Midbrain (tissue), 1 donor: ENCODE measurements at places on chromosomes 2 and 18.

DNA sequence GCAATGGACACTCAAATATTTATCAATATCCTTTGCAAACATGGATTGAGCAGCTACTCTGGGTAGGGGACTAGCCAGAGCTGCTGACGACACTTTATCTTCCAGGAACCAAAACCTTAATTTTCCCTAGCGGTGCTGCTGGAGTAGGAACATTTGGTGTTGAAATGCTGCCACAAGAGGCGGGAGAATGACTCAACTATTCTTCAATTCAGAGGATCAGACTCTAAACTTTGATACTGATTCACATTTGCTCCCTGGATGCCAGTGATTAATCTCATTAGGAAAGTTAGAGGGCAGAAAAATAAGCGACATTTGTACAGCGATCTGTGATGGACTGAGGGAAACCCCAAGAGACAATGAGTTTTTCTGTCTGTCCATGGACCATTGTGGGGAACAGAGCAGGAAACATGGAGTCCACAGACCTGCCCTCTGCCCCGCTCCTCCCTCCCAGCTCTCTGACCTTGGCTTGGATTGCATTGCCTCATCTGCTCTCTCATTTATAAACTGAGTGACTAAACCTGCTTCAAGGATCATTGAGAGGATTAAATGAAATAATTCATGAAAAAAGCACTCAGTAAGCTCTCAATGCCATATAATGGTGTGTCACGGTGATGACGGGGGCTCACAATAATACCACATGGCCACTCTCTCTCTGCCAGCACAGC is 12.6 kb upstream of the EPB41L3 start:
- DNase-seq, result no peak

DNA sequence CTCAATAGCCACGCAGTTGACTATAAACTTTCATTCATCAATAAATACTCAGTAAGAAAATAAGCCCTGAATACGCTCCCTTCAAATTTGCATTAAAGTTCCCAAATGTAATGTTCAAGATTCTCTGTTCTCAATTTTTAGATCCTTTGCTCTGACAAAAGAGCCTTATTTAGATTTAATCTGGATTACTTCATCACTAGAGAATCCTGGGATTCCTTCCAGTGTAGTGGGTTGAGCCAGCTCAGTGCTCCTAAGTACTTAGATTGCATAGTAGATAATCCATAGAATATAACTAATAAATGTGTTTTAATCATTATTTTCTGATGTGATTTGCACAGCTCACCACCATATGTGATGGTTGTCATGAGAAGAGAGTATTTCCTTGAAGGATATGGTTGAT is 1286.2 kb downstream of the SUCLG1 start:
- DNase-seq, result no peak

DNA sequence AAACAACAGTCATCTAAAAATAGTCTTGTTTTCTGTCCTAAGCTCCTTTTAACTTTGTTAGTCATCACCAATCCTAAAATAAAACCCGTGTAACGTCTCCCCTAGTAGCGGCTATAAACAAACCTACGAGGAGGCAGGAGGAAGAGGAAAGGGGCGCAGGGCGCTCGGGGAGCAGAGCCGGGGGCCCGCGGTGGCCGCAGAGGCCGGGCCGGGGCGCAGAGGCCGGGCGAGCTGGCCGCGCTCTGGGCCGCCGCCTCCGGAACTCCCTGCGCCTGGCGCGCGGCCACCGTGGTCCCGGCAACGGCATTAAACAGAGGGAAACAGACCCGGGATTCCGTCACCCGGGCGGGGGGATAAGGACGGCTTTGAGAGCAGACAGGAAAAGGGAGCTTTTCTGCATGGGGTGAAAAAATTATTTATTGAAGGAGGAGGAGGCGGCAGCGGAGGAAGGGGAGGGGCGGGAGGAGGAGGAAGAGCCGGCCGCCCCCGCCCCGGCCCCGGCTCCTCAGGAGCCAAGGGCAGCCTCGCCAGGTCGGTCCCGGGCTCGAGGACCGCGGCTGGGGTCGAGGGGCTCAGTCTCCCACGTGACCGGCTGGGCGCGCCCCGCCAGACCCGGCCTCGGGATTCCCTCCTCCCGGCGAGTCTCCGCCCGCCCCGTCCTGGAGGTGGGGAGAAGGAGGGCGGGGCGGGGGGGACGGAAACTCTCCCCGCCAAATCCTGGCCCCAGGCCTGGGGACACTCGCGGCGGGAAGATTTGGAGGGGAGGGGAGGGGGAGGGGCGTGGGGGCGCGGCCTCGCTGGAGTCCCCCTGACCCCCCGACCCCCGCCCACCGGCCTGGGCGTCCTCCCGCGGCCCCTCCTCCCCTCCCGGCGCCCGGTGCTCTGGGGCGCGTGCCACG is 1.8 kb upstream of the NFATC1 start:
- peak; percentile 54 for DNase-seq

DNA sequence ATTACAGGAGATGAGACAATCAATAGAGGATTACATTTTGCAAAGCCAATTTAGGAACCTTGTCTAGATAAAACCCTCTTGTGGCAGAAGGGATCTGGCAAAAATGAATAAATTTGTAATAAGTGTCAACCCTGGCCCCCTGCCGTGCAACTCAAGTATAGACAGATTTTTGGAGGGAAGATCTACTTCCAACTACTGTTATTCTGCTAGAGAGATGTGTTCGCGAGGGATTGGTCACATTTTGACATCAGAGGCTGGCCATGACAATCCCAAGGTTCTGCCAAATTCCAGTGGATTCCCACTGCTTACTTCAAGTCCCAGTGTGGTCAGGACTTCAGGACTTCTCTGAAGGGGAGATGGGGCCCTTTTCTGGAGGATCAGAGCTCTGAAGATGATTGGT is 192.6 kb downstream of the SH3RF3 start:
- DNase-seq, result no peak

- DNase-seq, result no peak
These were observed 7.1 kb downstream of the MREG start for GRCh38 chr2:216006164-216006663.

- DNase-seq, result no peak
These were observed 232.1 kb downstream of the PRKCE start for GRCh38 chr2:45883603-45884000.

GRCh38 chr2:67142071-67142470 is 255.1 kb upstream of the ETAA1 start:
- DNase-seq, result no peak

DNA sequence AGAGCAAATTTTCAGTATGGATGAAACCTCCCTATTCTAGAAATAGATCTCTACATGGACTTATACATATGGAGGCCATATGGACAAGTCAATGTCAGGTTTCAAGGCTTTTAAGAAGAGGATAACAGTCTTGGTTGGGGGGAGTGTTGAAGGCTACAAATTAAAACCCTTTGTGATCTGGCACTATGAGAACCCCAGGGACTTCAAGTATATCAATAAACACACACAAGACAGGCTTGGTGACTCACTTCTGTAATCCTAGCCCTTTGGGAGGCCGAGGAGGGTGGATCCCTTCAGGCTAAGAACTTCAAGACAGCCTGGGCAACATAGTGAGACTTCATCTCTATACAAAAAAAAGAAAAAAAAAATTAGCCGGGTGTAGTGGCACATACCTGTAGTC is 127.2 kb upstream of the SP5 start:
- DNase-seq, result no peak

- DNase-seq, result peak; percentile 36
These were observed 750 bp upstream of the RMP24 start for GRCh38 chr18:35971661-35972196.

DNA sequence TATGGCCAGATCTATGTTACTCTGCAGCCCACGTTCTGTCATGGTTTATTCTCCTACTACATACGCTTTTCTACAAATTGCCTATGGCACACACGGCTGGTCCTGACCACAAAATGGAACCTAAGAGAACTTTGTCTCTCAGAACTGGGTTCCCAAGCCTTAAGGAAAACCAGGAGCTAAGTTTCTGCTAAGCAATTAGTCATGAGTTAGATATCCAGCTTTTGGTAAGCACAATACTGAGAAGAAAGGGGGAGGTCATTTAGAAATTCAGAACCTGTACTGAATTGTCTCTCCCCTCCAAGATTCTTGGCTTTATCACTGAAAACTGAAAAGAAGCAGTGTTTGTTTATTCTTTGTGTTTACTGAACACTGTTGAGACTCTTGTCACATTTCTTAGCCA is 283.5 kb upstream of the TANK start:
- no peak for DNase-seq

DNA sequence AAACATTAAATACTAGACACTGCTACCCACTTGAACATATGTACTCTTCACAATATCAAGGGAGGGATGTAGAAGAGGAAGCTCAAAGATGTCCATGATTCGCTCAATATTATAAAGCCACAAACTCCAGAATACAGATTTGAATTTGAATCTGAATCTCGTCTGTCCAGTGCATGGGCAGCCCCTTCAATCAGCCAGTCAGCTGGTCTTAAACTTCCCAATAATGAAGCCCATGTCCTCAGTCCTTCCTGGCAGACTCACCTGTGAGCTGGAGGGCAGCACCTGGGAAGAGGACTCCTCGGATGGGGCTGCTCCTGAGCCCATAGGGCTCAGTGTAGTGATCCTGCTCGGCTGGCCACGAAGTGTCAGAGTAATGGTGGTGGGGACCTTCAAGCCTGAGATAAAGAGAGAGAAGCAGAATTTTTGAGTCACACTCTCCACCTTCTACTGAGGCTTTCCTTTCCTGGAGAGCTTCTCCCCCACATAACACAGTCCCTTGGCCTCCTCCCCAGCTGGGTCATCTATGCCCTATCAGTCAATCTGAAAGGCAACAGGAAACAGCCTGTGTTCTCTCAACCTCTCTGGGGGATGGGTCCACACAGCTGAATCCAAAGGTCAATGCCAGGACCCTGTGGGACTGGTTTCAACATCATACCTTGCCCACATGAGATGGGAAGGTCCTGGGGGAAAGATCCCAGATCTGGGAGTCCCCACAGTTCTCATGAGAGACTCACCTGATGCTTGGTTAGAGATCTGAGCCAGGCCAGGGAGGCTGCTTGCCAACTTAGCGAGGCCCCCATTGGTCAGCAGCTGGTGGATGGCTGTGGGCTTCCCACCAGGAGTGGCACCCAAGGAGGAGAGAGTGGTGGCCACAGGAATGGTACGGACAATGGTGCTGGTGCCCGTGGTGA is 36.5 kb downstream of the KANSL3 start:
- DNase-seq, result no peak

- DNase-seq, result no peak
These were observed 154.5 kb upstream of the NRP2 start for GRCh38 chr2:205527801-205528200.

DNA sequence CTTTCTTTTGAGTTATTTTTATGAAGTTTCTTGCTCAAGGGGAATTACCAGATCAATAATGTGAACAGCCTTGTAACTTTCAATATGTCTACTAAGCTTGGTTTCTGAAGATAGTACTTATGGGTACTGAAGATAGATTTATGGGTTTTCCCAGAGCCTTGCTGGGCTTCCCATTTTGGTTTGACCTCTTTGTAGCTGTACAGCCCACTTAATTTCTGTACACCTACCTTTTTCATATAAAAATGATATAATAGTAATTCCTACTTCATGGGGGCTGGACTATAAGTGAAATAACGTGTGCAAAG is 22.2 kb downstream of the IL1R2 start:
- DNase-seq, result no peak

GRCh38 chr2:219496825-219497494 is 1.7 kb upstream of the GMPPA start:
- no peak for DNase-seq

DNA sequence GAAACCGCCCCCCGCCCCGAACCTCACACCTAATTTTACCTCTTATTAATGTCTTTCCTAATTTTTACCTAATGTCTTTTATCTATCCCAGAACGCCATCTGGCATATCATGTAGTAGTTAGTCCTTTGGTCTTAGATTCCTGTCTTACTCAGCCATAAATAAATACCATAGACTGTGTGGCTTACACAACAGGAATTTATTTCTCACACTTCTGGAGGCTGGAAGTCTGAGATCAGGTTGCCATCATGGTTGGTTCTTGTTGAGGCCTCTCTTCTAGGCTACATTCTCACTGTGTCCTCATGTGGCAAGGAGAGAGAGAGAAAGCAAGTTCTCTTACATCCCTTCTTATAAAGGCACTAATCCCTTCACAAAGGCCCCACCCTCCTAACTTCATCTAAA is 46.8 kb downstream of the RHBDD1 start:
- no peak for DNase-seq

DNA sequence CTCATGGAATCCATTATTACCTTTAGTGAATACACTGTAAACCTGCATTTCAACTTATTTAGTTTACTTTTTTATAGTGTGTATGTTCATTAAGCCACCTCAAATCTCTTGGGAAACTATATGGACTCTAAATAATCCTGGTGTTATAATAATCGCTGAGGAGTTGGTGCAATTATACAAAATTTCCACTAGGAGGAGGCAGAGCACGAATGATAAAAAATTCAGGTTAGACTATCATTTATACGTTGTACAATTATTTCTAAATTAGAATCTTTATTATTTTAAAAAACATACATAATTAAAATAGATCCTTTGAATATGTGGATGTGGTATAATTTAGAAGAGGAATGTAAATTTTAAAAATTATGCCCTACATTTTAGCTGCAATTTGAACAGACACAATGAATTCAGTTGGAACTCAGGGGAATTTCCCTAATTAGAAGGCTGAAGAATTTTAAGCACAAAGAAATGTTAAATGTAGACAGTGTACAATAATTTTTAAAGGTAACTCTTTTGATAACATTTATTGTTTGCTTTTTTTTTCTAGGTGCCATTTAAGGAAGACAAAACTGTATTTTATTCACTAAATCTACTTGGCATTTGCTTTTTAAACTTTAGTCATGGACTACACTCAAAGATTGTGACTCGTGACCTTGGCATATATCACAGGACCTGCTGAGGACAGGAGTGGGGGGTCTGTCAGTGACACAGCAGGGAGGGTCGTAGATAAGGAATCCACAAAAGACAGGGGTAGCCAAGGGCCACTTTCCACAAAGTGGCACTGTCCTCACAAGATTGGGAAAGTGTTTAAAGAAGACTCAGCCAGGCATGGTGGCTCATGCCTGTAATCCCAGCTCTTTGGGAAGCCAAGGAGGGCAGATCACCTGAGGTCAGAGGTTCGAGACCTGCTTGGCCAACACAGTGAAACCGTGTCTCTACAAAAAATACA is 45.5 kb downstream of the RAB12 start:
- peak; percentile 45 for DNase-seq

GRCh38 chr2:3126911-3127621 is 250.6 kb downstream of the EIPR1 start:
- no peak for DNase-seq

DNA sequence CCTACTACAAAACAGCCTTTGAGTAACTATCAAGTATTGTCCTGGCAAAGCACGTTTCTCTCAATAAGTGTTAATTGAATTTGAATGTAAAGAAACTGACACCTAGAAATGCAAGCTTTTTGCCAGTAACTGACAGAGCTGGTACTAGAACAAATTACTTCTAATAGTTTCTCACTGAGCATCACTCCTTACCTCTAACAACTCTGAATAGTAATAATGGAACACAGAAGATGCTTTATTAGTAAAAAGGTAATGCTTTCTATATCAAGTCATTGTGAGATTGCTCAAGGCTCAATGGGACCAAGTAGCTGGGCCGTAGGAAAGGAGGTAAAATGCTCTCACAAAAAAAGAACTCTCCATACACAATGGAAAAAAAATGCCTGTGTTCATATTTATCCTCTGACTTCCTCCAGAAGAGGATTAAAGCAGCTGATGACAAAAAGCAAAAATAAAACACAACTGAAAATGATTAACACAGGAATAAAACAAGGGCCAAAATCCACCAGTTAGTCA is 11.8 kb downstream of the RASGRP3 start:
- no peak for DNase-seq

- DNase-seq, result no peak
These were observed 95.3 kb downstream of the MREG start for GRCh38 chr2:215917953-215918620.
